CD4-positive, alpha-beta T cell treated with Interleukin-4 for 4 hours (primary cell): ENCODE measurements at places on chromosomes 13 and 19.
A peak's percentile ranks its signal among the peaks of the same experiment; 100 is the strongest.

- DNase-seq: no peak
Observed at GRCh38 chr13:34589581-34589980, 352.5 kb upstream of the NBEA start.

DNA sequence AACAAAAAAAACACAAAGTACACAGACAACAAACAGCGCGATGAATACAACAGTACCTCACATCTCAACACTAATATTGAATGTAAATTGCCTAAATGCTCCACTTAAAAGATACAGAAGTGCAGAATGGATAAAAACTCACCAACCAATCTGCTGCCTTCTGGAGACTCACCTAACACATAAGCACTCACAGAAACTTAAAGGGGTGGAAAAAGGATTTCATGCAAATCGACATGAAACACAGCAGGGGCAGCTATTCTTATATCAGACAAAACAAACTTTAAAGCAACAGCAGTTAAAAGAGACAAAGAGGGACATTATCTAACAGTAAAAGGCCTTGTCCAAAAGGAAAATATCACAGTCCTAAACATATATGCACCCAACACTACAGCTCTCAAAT is 209.5 kb downstream of the ABCC4 start:
- DNase-seq: no peak

DNA sequence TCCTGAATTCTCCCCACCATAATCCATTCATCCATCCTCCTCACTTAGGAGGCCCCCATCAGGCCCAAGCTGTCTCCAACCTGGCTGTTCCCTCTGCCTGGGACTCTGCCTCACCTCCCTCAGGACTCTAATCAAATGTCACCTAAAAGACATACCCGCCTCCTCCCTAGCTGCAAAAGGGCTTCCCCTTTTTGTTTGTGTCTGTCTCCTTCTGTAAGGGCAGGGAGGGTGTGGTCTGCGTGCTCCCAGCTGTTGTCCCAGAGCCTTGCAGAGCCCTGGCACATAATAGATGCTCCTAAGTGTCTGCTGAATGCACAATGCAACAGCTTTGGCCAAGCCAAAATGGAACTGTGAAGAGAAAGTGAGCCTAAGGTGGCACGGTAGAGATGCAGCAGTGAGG is 4.4 kb downstream of the TRIR start:
- DNase-seq: no peak

- no peak for DNase-seq
Observed at GRCh38 chr19:21256722-21257121, 72.5 kb downstream of the ZNF708 start.

DNA sequence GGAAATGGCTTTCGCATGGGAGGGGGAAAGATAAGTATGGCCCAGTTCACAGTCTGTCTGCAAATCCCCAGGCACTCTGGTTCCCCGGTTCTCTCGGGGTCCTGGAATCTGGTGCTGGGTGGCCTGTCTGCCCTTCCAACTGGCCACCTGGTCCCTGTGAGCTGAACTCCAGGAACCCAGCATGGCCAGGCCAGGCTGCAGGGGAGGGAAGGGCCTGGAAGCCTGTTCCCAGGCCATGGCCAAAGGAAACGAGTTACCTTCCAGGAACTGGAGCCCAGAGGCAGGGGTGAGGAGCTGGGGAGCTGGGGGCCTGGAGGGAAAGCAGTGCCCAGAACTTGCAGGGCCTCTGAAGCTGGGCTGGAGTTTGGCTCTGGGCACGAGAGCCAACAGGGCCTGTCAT is 19.1 kb upstream of the PNMA8C start:
- DNase-seq: no peak

GRCh38 chr13:44223770-44224444 is 149.7 kb upstream of the SERP2 start:
- DNase-seq: no peak

DNA sequence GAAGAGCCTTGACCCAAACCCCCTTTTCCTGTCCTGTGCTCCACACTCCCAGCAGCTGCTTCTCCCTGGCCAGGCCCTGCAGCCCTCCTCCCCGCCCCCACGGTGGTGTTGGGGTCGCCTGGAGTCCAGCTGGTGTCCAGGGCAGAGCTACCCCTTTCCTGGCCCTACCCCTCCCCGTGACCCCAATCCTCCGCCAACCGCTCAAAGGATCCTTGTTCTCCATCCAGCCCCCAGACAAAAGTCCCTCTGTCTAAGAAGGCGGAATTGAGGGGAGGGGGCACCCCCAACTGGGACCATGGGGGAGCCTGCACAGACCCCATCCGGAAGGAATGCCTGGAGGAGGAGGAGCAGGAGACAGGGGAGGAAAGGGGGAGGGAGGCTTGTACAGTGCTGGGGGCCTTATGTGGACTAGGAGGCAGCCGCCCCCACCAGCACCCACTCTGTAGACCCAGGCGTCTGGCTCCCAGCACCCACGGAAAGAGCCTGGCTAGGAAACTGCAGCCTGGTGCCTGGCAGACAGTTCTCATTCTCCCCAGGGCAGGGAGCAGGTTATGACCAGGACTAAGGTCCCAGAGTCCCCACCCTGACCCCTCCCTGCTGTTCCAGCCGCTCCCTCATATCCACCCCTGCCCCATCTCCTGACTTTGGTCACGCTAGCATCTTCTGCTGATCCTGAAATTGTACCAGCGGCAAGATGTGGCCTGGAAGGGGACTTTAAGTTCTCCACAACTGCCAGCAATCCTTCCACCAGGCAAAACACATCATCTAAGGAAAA is at the start of gene FXYD3:
FXYD3 (plus strand) TSS at position 647 of the 775 bp plus-strand sequence. CDS start 3,554 bp downstream, outside the sequence.
- no peak for DNase-seq

DNA sequence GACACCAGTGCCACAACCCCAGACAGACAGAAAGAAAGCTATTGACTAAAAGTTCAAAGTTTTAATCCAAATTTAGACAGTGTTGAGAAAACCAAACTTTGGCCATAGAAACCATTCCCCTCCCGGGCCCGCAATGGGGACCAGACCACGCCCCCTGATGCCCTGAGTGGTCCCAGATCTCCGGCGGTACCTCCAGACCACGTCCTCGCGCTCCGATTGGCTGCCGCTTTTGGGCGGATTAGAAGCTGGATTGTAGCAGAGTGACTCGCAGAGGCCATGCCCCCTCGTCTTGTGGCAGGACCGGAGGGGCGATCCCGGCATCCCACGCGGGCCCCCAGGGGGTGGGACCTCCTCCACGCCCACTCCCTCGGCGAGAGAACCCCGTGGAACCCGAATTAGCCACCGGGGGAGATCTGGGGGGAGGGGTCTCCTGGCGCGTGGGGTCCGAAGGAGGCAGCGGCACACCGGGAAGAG is 797 bp upstream of the HSD17B14 start:
- DNase-seq: peak; percentile 76

GRCh38 chr19:33704271-33704670 is 82.5 kb downstream of the CHST8 start:
- no peak for DNase-seq
